ENCODE measurements at places on chromosomes 6 and 20. TPM values are rescaled to one million over a fixed set of nuclear protein-coding genes. Genes with fewer than 3 reads are reported as not detected.

- peak; percentile 93 for DNase-seq
- peaks cover 49% of the 10 kb centered on the region for H3K4me1 ChIP-seq
- H3K27me3 ChIP-seq = no peaks in the 10 kb centered on the region
- no peak overlapping the region for H3K4me3 ChIP-seq
- peak overlapping the region; percentile 46 for H3K27ac ChIP-seq
Measured at GRCh38 chr20:10857352-10858070, 183.7 kb upstream of the JAG1 start.

BACH2 gene
- total RNA-seq = 7.5 TPM

DNA sequence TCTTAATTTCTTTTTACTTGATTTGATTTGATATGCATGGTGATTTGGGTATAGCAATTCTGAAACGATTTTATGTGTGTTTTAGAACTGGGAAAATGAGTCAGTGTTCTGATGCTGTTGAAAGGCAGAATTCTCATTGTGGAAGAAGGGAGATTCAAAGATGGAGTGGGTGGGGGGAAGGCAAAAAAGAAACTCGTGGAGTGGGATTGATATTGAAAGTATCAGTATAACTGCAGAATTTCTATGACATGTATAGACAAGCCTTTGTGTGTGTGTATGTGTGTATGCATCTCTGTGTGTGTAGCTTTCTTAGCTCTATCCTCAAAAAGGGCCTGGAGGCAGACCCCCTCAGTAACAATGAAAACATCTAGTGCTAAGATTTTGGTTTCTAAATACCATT, 184.3 kb upstream of the OLIG3 start:
- DNase-seq = no peak
- H3K27ac ChIP-seq = no peak overlapping the region
- H3K27me3 ChIP-seq = no peaks in the 10 kb centered on the region

GRCh38 chr6:130364224-130364780, 1.5 kb upstream of the TMEM200A start:
- no peaks in the 10 kb centered on the region for H3K4me1 ChIP-seq
- peaks cover 52% of the 10 kb centered on the region for H3K27me3 ChIP-seq
- H3K4me3 ChIP-seq = no peak overlapping the region
- DNase-seq = no peak

OR10C1 gene
- total RNA-seq = not detected

- H3K27me3 ChIP-seq = no peaks in the 10 kb centered on the region
- peaks cover 5% of the 10 kb centered on the region for H3K4me1 ChIP-seq
- H3K4me3 ChIP-seq = no peak overlapping the region
- H3K36me3 ChIP-seq = no peaks in the 10 kb centered on the region
- DNase-seq = no peak
Measured at GRCh38 chr6:134458857-134459657, 141.1 kb upstream of the SGK1 start.

DNA sequence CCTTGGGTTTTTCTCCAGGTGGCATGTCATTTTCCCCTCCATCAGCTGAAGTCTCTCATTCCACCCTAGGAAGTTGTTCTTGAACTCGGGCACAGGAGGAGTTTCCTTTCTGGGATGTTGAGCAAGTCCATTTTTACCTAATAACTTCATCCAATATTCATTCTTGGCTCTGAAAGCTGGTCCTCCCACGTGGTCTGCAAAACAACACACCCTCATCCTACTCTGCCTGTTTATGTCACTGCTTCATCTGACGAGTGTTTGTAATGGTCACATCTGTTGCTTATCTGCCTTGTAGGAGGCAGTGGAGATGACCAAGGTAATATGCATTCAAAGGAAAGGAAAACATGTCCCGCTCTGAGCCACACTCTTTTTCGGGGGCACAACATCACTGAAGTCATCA, 41.7 kb upstream of the AIG1 start:
- DNase-seq = no peak
- H3K27me3 ChIP-seq = no peaks in the 10 kb centered on the region
- no peaks in the 10 kb centered on the region for H3K4me1 ChIP-seq
- no peak overlapping the region for H3K4me3 ChIP-seq
- no peaks in the 10 kb centered on the region for H3K36me3 ChIP-seq

RNF217 gene
- total RNA-seq = 22.8 TPM

DNA sequence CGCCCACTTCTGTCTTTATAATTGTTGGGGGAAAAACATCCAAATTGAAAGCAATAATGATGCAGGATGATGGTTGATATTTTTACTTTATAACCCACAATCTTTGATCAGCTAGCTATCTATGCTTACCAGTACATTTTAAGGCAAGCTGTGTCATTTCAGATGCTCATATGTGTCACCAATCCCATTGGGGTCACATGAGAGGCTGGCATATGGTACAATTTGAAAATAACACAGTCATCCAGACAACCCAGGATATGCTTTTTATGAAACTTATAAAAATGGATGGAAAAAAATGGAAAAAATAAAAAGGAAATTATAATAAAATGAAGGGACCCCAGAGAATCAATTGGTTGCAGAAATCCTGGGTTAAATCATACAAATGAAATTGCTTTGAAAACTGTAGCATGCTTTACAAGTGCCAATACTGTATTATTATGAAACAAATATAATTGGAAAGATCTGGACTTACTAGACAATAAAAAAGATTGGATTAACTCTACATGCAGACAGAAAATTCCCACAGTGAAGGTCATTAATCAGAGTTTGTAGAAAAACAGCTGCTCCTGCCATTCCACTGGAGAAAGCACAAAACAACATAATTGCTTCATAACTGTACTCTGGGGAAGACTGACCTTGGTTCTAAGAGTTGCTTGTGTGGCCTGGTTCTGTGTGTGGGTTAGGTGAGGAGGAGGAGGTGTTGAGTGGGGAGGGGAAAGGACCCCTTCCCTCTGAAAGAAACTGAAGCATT, 13.3 kb upstream of the PRIM2 start:
- H3K4me3 ChIP-seq = no peak overlapping the region
- H3K27ac ChIP-seq = no peak overlapping the region
- no peaks in the 10 kb centered on the region for H3K36me3 ChIP-seq
- H3K4me1 ChIP-seq = peaks cover 6% of the 10 kb centered on the region

GRCh38 chr20:37726971-37727956, 33.4 kb downstream of the CTNNBL1 start:
- H3K27me3 ChIP-seq = no peaks in the 10 kb centered on the region
- H3K4me1 ChIP-seq = peaks cover 9% of the 10 kb centered on the region
- DNase-seq = peak; percentile 7
- H3K36me3 ChIP-seq = no peaks in the 10 kb centered on the region
- no peak overlapping the region for H3K4me3 ChIP-seq

LINC00237 gene
- not detected for total RNA-seq

OR12D3 gene
- not detected for total RNA-seq

BPIFB6 gene
- not detected for total RNA-seq

IRAK1BP1 gene
- 4.6 TPM for total RNA-seq

C6orf52 gene
- total RNA-seq = 5.0 TPM

CTCFL gene
- not detected for total RNA-seq

GRCh38 chr6:134678436-134678889, 271.4 kb downstream of the ALDH8A1 start:
- no peak overlapping the region for H3K4me3 ChIP-seq
- peak; percentile 90 for DNase-seq
- peak overlapping the region; percentile 72 for H3K27ac ChIP-seq
- no peaks in the 10 kb centered on the region for H3K27me3 ChIP-seq
- peaks cover 39% of the 10 kb centered on the region for H3K4me1 ChIP-seq

DNA sequence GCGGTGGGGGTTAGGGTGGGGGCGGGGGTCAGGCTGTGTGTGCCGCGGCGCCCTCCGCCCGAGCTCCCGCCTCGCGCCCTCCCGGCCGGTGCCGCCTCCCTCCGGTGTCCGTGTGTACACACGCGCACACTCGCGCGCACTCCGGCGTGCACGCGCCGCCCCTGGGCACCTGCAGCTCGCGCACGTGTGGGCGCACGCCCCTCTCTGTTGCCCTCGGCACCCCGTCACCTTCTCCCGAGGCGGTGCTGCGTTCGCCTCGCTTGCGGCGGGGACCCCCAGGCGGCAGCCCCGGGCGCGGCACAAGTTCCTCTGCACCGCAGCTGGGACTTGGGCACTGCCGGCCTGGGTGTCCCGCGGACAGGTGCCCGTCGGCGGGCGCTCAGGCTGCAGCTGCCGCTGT, 525 bp downstream of the MACROD2 start:
- peak; percentile 18 for DNase-seq
- peaks cover 9% of the 10 kb centered on the region for H3K4me1 ChIP-seq
- H3K27me3 ChIP-seq = no peaks in the 10 kb centered on the region
- H3K4me3 ChIP-seq = peak overlapping the region; percentile 95
- H3K36me3 ChIP-seq = peaks cover 5% of the 10 kb centered on the region

DNA sequence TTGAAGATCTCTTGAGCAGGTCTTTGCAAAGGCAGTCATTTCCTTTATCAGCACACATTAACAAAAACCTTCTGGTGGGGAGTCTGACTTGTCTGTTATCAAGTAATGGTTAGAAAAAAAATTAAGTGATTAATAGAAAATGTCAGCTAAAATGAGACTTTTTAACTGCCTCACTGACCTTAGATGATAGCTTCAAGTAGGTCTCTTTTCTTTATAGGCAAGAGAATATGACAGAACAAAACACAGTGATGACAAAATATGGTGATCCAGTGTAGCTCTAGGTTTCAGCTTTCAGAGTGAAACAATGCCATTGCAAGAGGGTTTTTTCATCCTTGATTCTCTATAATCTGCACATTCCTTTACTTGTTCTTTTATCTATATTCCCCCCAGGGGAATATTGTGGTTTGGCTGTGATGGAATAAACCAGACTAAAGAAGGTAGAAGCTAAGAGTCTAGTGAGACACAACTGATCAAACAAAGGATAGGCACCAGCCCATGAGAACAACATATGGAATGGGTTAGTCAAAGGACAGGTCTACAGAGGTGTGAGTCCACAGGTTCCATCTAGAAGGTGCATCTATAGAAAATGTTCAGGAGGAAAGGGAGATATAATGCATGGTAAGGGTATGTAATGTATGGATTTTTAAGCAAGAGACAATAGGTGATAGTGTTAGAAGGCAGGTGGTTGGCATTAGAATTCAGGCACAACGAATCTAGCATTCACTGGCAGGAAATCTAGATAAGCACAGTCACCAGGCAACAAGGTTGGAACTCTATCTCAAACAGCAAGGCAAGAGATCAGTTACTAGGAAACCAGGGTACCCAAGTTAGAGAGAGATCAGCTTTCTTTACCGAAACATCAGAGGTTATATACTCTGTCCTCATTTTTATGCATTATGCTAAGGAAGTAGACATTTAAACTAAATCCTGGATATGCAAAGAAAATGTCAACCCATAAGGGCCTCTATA, 228.9 kb upstream of the SMLR1 start:
- no peaks in the 10 kb centered on the region for H3K36me3 ChIP-seq
- DNase-seq = peak; percentile 9
- no peak overlapping the region for H3K4me3 ChIP-seq
- H3K4me1 ChIP-seq = peaks cover 17% of the 10 kb centered on the region
- no peaks in the 10 kb centered on the region for H3K27me3 ChIP-seq

DNA sequence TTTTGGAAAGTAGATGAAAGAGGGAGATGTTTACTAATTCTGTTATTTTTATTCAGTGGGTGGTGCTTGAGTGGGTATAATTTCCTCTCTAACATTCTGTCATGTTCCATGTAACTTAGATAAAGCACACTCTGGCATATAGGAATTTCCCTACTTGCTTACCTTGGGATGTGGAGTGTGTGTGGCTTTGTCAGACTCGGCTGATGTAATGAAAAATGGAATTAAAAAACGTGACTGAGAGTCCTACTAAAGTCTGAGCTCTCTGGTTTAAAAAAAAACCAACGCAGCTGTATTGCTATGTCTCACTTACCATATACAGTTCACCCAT, 98.3 kb downstream of the JARID2 start:
- no peak overlapping the region for H3K4me3 ChIP-seq
- peaks cover 17% of the 10 kb centered on the region for H3K4me1 ChIP-seq
- peaks cover 5% of the 10 kb centered on the region for H3K36me3 ChIP-seq
- no peak overlapping the region for H3K27ac ChIP-seq

GRCh38 chr6:89566930-89567629, 71.5 kb downstream of the LYRM2 start:
- H3K27ac ChIP-seq = no peak overlapping the region
- no peak overlapping the region for H3K4me3 ChIP-seq
- no peaks in the 10 kb centered on the region for H3K4me1 ChIP-seq
- no peaks in the 10 kb centered on the region for H3K36me3 ChIP-seq

DNA sequence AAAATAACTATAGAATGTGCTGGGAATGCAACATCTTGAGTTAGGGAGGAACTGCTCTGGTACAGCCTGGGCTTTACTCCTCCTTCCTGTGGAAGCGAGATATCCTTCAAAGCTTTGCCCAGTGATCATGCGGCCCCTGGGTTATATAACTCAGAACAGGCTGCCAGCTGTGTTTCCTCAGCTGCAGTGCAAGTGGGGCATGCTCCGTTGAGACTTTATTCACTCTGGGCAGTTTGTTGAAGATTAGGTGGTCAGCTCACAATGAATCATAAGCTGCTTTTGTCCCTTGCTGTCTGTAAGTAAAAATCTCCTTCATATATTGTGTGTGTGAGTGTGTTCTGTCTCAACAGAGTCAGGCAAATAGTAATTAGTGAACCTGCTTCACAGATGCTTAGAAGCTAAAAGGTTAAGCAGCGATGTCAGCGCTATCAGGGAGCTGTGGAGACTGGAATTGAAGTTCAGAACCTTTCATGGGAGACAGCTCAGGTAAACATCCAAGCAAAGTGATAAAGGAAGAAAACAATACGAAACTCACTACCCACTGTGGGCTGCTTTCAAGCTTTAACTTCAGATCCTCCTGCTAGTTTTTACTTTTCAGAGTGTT, 688.4 kb downstream of the HTR1B start:
- DNase-seq = no peak
- H3K4me3 ChIP-seq = no peak overlapping the region
- no peaks in the 10 kb centered on the region for H3K27me3 ChIP-seq
- peaks cover 6% of the 10 kb centered on the region for H3K36me3 ChIP-seq
- peaks cover 5% of the 10 kb centered on the region for H3K4me1 ChIP-seq
- no peak overlapping the region for H3K27ac ChIP-seq

GRCh38 chr20:64105846-64106434, 1.4 kb downstream of the NPBWR2 start:
- peaks cover 5% of the 10 kb centered on the region for H3K36me3 ChIP-seq
- no peaks in the 10 kb centered on the region for H3K4me1 ChIP-seq
- H3K4me3 ChIP-seq = no peak overlapping the region
- peaks cover 52% of the 10 kb centered on the region for H3K27me3 ChIP-seq

DNA sequence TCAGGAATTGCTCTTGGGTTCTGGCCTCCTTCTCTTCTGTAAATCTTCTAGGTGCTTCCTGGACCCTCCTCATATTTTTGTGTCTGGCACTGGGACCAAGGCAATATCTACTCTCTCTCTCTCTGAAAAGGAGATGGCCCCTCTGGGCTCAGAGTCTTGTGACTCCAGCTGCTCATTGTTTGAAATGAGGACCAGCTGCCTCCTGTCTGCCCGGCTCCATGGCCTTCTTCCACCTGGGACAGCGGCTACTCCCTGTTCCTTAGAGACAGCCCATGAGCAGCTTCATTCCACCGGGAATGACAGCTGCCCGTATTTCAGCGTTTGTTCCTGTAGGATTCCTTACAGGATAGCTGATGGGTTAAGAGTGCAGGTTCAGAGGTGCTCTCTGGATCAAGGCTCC, 2.9 kb downstream of the TGM3 start:
- H3K36me3 ChIP-seq = no peaks in the 10 kb centered on the region
- peaks cover 11% of the 10 kb centered on the region for H3K27me3 ChIP-seq
- H3K4me1 ChIP-seq = peaks cover 18% of the 10 kb centered on the region
- H3K27ac ChIP-seq = no peak overlapping the region
- no peak overlapping the region for H3K4me3 ChIP-seq
- DNase-seq = no peak

GRCh38 chr6:44223319-44224028, at the start of gene SLC29A1:
Gene SLC29A1, plus strand, starts transcription at chr6:44223595. Its CDS starts 3,719 bp downstream, at chr6:44227314.
- no peaks in the 10 kb centered on the region for H3K36me3 ChIP-seq
- no peaks in the 10 kb centered on the region for H3K27me3 ChIP-seq
- peak within 1 kb of the TSS; percentile 19 for H3K27ac ChIP-seq
- peak within 1 kb of the TSS; percentile 68 for H3K4me3 ChIP-seq
- peak; percentile 46 for DNase-seq
- peaks cover 51% of the 10 kb centered on the region for H3K4me1 ChIP-seq

Data from MCF 10A (cell line).